ENCODE measurements at places on chromosomes 7 and 10.

DNA sequence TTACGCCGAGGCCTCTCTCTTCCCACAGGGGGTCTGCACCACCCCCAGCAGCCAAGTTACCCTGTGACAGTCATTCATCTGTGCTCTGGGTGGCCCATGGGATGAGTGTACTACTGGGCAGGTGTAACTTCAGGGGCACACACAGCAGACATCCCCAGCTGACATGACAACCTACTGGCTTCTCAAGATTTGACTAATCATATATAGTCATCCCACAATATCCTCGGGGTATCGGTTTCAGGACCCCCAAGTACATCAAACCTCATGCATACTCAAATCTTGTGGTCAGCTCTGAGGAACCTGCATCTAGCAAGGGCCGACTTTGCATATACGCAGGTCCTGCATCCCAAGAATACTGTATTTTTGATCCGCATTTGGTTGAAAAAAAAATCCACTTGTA is 336.9 kb upstream of the C7orf33 start:
- DNase-seq, result no peak

DNA sequence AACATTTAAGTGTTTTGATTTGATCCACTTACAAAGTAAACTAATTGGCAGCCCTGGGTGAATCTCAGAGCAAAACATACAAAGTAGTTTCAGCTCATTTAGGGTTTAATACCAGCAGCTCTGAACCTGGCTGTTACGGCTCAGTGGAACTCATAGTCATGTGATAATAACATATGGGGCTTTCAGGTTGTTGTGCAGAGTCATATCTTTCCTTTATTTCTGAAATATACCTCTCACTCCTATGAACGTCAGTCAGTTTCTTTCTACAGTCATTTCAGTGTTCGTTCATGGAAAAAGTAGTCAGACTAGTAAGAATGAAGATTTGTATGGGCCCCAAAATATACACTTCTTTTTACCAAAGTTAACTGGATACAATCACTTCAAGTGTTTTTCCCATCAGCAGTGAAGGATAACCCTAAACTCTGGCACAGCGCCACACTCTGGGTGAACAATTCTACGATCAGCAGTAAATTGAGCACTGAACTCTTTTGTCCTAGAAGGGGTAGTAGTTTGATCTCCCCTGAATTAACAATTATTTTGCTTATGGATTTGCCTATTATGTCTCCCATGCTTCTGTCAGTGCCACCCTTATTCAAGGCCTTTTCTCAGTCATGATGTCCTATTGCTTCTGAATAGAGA is 218.6 kb downstream of the THSD7A start:
- no peak for DNase-seq

DNA sequence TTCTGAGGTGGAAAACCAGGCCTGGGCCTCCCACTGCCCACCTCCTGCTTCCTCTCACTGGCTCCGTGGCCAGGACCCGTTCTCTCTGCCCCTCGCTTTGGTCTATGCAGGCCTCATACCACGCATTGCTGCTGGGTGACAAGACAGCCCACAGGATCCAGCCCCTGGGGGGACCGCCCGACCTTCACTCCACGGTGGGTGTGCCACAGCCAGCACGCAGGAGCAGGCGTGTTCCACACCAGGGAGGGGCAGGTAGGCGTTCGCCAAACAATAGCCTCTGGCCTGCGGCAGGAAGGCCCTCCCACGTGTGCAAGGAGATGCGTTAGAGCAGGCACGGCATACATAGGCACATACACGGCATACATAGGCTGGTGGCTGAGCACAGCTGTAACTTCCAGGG is 233.4 kb downstream of the WDR37 start:
- no peak for DNase-seq

DNA sequence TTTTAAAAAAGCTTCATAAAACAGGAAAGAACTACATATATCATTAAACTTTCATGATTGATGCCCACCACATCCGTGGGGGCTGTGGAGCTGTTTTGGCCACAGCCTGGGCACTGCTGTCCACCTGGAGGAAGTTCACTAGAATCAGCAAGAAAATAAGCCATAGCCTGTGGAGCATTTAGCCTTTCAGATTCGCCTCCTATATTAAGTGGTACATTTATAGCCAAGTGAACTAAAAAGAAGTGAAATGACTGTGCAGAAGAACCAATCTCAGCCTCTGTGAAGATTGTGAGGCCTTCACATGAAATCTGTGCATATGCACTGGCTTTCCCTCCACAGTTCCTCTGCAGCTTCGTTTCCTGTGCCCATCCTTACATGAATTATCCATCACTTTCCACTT is 23.5 kb downstream of the WNT16 start:
- no peak for DNase-seq

- DNase-seq, result no peak
Measured at GRCh38 chr7:28389504-28390395, 22.6 kb upstream of the CREB5 start.

Data from C1 segment of cervical spinal cord (tissue), 14 donors.